Mammary epithelial cell (primary cell): ENCODE measurements at places on chromosomes 1 and 21. TPM values are rescaled to one million over a fixed set of nuclear protein-coding genes. Genes with fewer than 3 reads are reported as not detected.

DNA sequence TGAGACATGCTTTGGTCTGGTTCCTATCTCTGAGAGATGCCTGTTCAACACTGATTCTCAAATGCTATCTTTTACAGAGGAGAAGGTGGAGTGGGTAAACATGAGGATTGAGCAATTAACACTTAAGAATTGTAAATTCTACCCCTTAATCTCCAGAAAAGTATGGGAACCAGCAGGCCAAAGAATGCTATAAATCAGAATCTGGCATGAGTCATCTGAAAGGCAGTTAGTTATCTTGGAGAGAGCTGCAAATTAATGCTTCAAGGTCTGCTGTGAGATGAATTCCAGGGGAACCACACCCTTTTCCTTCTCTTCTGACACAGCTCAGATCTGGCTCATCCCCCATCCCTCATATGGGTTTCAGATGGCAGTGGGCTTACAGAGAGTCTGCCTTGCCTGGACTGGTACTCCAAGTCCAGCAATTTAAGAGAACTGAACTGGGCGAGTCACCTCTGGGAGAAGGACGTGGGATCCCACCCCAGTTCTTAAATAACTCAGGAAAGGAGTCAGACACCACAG lies 5.2 kb downstream of the S100A10 start:
- DNase-seq: peak; percentile 85

- no peak for DNase-seq
Measured at GRCh38 chr1:32870615-32871363, at the start of gene FNDC5. TSS of gene FNDC5 (minus strand) at chr1:32870912.

DNA sequence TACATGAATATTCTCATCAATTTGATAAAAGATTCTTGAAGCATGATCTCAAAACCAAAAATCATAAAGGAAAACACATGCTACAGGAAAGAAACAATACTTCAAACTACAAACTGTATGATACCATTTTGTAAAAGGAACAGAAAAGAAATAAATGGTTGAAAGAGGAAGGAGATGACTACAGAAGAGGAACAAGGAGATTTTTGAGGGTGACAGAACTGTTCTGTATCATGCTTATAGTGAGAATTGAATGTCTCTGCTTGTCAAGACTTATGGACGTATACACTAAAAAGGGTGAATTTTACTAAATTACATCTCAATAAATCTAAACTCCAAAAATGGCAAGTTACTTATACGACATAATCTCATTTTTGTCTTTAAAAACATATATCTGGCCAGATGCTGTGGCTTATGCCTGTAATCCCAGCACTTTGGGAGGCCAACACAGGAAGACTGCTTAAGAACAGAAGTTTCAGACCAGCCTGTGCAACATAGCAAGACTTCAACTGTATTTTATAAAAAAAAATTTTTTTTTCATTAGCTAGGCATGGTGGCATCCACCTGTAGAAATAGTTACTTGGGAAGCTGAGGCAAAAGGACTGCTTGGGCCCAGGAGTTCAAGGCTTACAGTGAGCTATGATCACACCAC lies 125.4 kb downstream of the EIF4G3 start:
- DNase-seq: no peak

GRCh38 chr1:209651138-209651587 lies 1.1 kb downstream of the LAMB3 start:
- peak; percentile 78 for DNase-seq

ZYG11A gene
- 0.08 TPM for polyA plus RNA-seq

GRCh38 chr1:61320575-61320974 lies 238.2 kb downstream of the NFIA start:
- DNase-seq: no peak

DNA sequence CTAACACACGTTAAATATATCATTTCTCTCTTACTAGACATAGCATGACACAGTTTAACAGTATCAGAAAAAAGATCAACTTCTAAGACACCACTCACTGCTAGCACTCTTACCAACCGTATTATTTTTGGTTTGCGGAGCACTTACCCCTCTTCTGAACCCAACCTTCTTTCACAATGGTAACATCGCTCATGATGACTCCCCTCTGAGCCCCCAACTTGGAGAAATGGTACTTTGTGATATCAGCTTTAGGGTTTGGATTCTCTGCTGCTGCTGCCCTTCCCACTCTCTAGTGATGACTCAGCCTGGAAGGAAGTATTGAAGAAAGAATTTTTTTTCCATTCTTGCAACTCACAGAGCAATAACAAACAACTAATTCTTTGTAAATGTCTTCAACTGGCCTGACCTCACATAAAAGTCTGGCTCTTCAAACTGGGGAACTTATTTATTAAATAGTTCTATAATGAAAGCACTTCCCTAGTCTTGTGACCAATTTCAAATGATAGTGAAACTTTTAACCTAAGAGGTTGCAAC lies 7.0 kb downstream of the AKT3 start:
- DNase-seq: peak; percentile 81

NBPF10 gene
- polyA plus RNA-seq: 0.76 TPM

UBE2U gene
- polyA plus RNA-seq: not detected

CLDN17 gene
- polyA plus RNA-seq: not detected

DNA sequence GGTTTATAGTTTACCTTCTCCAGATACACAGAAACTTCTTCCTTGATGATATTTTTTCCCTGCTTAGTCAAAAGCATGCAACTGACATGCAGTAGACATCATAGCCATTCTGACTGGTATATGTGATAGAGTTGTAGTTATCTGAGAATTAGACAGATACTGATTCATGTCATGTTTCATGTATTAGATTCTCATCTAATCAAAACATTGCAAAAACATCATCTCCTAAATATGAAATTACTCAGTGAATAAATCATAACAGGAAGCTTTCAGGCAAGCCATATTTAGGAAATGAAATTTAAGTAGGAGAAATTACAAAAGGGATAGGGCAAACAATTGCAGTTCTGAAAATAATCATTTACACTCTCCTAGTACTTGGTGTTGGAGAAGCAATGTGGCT lies 38.4 kb upstream of the ASB17 start:
- peak; percentile 27 for DNase-seq

DNA sequence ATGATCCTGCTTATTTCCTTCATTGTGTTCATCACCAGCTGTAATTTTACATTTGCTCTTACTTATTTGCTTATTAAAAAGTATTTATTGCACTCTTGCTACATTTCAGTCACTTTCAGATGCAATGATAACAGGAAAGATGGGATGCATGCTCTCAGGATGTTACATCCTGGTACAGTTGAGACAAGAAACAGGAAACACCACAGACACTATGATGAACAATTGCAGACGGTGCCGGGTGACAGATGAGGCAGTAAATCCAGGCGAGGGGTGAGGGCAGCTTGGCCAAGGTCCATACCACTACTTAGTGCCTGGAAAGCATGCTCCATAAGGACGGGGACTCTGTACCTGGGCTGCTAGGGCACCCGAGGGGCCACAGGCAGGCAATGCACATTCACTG lies 156.6 kb upstream of the RAB4A start:
- DNase-seq: no peak

CRYZ gene
- polyA plus RNA-seq: 21.1 TPM

DNA sequence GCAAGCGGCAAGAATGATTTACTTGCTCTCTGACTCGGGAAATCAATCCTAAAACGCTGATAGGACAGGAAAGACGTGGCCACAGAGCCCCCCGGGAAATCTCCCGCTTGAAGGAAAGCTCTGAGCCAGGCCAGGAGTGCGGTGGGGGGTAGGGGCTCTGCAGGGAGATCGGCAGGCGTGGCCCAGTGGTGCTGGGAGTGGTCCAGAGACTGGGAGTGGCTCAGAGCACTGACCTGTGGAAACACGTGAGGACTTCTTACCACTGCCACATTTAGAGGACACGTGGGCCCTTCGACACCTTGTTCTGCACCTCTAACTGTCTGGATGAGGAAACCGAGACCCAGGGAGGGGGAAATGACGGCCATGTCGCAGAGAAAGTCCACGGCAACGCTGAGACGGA lies 130.0 kb upstream of the KLHDC7A start:
- no peak for DNase-seq

- DNase-seq: peak; percentile 71
Measured at GRCh38 chr1:28860332-28861073, 48.5 kb downstream of the OPRD1 start.
